Activated CD4-positive, CD25-positive, alpha-beta regulatory T cell (primary cell): ENCODE measurements at places on chromosomes 2 and 18.

DNA sequence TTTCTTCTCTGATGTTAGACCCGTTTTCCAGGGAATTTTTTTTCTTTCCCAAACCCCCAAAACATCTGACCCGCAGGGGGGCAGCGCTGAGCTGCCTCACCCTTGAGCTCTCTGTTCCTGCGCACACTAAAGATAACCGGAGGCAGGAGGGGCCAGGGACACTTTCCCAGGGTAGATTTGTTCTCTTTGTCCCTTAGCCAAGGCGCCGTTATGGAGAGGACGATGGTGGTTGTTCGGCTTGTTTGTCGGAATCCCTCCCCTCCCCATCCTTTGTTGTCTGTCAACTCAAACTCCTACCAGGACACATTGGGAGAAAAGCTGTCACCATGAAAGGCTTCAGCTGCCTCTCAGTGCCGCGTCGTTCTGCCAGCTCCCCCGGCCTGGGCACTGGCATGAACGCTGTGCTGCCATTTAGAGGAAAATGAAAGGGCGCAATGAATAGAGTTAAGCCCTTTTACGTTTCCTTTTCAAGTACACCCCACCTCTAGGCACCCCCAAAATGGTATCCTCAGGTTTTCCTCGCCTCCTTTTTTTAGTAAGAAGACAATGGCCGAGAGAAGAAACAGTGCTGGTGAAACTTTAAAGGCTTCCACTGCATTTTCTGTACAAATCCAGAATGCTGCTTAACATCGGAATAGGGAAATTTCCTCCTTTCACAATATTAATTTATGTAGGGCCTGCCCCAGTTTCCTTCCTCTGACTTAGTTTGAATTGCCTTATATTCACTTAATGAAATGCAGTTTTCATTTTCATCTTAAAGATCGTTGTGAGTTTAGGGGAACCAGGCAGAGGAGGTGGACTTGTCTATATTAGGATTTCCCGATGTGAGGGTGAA lies 62.1 kb downstream of the RND3 start:
- no peak for DNase-seq

GRCh38 chr2:9975328-9975727 lies 23.8 kb downstream of the GRHL1 start:
- no peak for DNase-seq

- no peak for DNase-seq
Measured at GRCh38 chr2:42450136-42450535, 43.6 kb downstream of the KCNG3 start.

DNA sequence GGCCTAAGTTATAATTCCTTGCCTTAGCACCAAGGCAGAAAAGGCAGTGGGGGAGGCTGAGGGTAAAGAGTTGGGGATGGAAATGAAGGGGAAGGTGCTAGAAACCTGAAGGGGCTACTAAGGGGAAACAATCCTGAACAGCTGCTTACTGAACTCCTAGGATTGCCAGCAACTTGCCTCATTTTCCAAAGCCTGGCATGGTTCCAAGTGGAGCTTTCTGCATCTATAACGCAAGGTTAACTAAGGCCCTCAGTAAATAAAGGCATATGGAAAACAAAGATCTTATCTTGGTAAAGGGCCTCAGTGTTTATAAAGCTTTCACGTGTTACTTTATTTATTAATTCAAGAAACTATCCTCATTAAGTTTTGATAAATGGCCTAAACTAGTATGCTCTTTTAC lies 10.9 kb downstream of the MEP1B start:
- no peak for DNase-seq

DNA sequence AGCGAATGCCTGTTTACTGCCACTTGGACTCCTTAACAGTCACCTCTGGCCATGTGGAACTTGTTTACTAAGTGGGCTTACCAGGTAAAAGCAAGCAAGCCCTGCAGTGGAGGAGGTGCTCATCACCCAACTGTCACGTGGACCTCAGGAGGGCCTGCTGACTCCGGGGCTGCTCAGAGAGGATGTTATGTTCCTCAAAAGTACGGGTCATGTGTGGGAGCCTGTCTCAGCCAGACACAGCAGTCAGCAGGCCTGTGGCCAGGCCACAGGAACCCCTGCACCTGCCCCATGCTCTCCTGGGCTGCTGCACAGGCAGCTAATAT lies 36.2 kb downstream of the AMER3 start:
- DNase-seq, result no peak

DNA sequence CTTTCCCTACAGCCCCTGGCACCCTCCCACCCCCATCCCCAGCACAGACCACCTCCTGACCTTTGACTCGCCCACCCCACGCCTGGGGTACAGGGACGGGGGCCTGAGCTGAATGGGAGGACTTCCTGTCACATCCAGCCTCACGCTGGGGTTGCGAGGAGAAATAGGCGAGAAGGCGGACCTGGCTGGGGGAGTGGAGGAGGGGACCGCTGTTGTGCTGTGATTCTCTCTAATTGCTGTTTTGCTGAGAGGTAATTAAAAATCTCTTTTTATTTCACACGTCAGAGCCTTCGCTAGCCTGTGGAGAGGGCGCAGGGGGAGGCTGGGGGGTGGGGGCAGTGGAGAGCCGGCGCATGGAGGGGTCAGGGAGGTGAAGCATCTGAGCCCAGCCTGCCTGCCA lies 9.7 kb upstream of the ECEL1 start:
- DNase-seq, result no peak

DNA sequence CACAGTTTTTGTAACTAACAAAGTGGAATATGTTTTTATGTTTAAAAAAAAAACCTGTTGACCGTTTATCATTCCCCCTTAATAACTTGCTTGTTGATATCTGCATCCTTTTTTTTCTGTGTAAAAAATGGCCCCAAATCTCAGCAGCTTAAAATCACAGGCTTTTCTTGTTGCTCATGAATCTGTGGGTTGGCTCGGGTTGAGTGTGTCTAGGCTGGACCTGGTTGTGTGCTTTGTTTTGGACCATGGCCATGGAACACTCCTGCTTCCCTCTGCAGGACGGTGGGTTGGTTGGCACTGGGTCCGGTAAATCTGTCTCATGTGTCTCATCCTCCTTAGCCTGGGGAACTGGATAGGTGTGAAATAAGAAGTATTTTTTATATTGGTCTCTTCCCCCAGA lies 139.0 kb upstream of the LINC00305 start:
- DNase-seq, result no peak

GRCh38 chr18:41391616-41392595 lies 563.1 kb upstream of the PIK3C3 start:
- DNase-seq, result no peak

- no peak for DNase-seq
Measured at GRCh38 chr2:85605406-85606115, 3.1 kb upstream of the TMEM150A start.

DNA sequence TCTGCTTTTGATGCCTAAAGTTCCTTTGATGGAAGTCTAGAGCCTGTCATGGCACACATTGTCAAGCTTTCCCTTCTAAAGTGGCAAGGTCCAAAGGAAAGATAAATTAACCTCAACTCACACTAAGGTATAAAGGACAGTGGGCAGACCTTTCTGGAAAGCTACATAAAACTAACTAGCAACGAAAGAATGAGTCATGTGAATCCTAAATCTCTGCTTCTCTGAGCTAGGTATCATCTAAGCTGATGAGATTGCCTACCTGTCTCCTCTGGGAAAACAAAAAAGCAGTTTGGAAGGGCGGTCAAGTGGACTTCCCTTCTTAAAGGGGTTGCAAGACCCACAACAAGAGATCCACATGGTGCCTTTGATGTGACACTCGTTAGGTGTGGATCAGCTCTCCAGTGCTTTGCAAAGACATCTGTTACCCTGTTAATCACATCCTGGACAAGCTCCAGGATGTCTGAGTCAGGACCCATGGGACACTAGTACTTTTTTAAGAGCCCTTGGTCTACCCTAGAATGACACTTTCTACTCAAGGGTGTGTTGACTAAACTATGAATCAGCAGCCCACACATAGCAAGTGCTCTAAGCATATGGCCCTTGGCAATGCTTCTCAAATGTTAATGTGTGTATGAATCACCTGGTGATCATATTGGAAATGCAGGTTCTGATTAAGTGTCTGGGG lies 173.5 kb downstream of the ALK start:
- DNase-seq, result no peak
